A172 (cell line): ENCODE measurements at places on chromosomes 12 and 14. TPM values are rescaled to one million over a fixed set of nuclear protein-coding genes. Genes with fewer than 3 reads are reported as not detected.

The C1RL gene
- total RNA-seq = 5.8 and 11.0 TPM in 2 replicates

DNA sequence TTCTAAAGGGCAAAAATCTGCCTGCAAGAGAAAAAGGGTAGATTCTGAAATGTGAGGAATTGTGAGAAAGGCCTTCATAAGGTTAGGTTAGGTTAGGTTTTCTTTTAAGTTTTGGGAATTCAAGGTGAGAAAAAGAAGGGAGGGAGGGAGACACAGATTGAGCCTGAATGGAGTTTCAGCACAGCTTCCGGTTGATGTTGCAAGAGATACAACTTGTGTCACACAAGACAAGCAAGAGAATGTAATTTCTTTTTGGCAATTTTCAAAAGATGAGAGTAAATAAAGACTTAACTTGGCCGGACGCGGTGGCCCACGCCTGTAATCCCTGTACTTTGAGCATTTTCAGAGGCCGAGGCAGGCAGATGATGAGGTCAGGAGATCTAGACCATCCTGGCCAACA lies 63.8 kb downstream of the CPSF2 start:
- no peak for DNase-seq

GRCh38 chr14:23128969-23129758 lies 10.1 kb upstream of the CEBPE start:
- no peak for DNase-seq

The ITGB7 gene
- total RNA-seq = 0.09 and 2.1 TPM in 2 replicates

- no peak for DNase-seq
Observed at GRCh38 chr12:8483079-8483478, 27.3 kb downstream of the CLEC6A start.

DNA sequence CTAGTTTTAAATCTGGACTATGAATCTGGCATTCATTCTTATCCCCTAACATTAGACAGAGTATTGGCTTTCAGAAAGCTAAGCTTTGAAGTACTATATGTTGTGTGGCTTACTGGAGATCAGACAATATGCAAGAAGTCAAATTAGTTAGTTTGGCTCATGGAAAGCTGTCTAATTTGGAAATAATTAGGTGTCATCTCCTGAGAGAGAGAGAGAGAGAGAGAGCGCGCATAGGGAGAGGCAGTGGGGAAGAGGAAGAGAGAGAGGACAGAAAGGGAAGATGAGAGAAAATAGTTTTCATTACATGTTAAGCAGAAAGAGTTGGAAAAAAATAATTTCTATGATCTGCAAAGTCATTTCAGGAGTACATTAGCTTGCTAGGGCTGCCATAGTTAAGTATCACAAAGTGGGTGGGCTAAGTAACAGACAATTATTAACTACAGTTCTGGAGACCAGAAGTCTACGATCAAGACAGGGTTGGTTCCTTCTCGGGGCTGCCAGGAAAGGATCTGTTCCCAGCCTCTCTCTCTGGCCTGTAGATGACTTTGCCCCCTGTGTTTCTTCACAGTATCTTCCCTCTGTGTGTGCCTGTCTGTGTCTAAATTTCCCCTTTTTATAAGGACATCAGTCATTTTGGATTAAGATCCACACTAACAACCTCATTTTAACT lies 404.2 kb downstream of the RGS6 start:
- no peak for DNase-seq

- no peak for DNase-seq
Observed at GRCh38 chr14:68564826-68565759, 227.8 kb downstream of the ZFP36L1 start.

GRCh38 chr12:105431537-105432100 lies 101.1 kb downstream of the C12orf75 start:
- no peak for DNase-seq

GRCh38 chr12:39830852-39831520 lies 211.4 kb upstream of the ABCD2 start:
- no peak for DNase-seq

DNA sequence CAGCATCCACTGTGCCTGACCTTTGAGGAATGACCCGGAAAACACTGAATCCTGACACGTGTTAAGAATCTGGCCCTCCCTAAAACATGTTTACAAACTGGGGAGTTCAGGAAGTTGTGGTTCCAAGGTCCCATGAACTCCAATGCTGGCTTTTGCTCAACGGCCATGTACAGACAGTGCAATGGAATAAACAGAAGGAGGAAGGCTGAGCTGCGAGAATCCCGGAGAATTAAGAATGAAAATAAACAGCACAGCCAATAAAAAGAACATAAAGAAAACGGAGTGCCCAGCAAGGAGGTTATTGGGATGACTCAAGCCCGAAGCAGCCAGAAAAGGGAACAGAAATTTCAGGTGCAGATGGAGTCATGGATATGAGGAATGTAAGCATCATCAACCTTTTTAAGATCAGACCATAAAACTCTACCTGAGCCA lies 32.3 kb downstream of the BCL11B start:
- no peak for DNase-seq

GRCh38 chr12:96445691-96446583 lies 43.4 kb upstream of the CFAP54 start:
- DNase-seq = peak; percentile 95

- DNase-seq = peak; percentile 43
Observed at GRCh38 chr12:68240975-68241374, 12.4 kb downstream of the IL22 start.

- DNase-seq = no peak
Observed at GRCh38 chr12:50523772-50524171, 19.0 kb downstream of the DIP2B start.

The RD3L gene
- not detected in 2 replicates for total RNA-seq

DNA sequence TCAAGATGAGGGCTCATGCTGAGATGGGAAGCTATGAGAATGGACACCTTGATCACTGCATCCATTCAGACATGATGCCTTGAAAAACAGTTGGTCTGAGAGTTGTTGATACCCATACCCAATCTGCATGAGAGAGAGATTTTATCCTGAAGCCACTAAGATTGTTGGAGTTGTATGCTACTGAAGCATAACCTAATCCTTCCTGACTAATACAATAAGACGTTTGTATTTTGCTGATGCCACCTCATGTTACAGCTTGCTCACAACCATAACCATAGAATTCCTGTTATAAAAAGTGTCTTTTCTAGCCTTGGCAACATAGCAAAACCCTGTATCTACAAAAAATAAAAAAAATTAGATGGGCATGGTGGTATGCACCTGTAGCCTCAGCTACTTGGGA lies 12.7 kb upstream of the SERPINA1 start:
- no peak for DNase-seq

- no peak for DNase-seq
Observed at GRCh38 chr12:71335151-71335962, 104.2 kb upstream of the LGR5 start.

- DNase-seq = no peak
Observed at GRCh38 chr12:112149596-112149995, 24.2 kb downstream of the TRAFD1 start.

DNA sequence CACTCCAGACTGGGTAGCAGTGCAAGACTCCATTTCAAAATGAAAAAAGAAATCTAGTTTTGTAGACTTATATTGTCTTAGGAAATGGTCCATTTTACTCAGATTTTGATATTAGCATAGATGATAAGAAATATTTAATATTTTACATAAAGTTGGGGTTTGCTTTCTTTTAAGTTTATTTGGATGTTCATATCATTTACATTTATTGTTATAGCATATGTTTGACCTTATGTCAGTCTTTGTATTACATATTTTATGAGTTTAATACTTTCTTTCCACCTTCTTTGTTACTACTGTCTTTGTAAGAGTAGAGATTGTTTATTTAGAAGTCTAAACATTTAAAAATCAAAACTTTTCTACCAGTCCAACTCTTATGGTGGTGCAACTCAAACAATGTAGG lies 162.7 kb upstream of the OTX2 start:
- DNase-seq = no peak

The GSC gene
- total RNA-seq = not detected in 2 replicates

GRCh38 chr14:32698831-32699230 lies 239.8 kb upstream of the NPAS3 start:
- DNase-seq = peak; percentile 30

The INSM2 gene
- total RNA-seq = 0.10 and 0.17 TPM in 2 replicates

The CAND1 gene
- 90.4 and 94.6 TPM in 2 replicates for total RNA-seq

GRCh38 chr12:49288922-49289555 lies 5.9 kb upstream of the PRPH start:
- no peak for DNase-seq

GRCh38 chr14:36942522-36943245 lies 229.7 kb downstream of the SLC25A21 start:
- no peak for DNase-seq

DNA sequence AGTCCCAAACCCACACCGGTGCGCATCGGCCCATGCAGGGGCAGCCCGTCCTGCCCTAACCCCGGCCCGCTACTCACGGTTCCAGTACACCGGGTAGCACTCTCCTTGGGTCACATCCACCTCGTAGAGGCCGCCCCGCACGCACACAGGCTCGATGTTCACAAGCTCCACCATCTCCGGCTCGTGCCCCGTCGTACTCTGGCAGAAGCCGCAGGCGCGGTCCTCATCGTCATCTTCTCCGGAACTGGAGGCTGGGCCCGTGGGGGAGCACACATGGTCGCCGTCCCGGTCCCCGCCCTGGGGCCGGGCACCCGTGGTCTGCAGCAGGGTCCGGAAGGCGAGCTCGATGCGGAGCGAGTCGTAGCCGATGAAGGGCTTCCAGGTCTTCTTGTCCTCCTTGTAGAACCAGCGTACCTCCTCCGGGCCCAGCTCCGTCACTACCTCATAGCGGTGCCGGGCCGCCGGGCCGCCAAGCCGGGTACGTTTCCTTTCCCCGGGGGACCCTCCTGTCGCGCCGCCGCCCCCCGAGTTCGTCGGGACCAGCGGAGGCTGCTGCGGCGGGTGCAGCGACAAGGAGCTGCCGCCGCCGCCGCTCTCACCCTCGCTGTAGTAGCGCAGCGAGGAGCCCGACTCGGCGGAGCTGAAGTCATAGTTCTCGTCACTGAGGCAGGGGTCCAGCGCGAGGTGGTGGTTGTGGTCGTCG lies 788 bp downstream of the DDHD1 start:
- peak; percentile 3 for DNase-seq
